ENCODE measurements at places on chromosomes 5 and 9. TPM values are rescaled to one million over a fixed set of nuclear protein-coding genes. Genes with fewer than 3 reads are reported as not detected.

The SLC34A3 gene
- polyA plus RNA-seq = 1.8 TPM

The SPINK4 gene
- 0.52 TPM for polyA plus RNA-seq

The STOML2 gene
- polyA plus RNA-seq = 66.7 TPM

The LYRM7 gene
- 10.6 TPM for polyA plus RNA-seq

The NREP gene
- polyA plus RNA-seq = 295 TPM

The ALDH1A1 gene
- polyA plus RNA-seq = 30.8 TPM

The MOB3B gene
- 1.5 TPM for polyA plus RNA-seq

The ANKH gene
- polyA plus RNA-seq = 23.1 TPM

The ENHO gene
- 4.3 TPM for polyA plus RNA-seq

The CDH9 gene
- polyA plus RNA-seq = not detected

The AGXT2 gene
- not detected for polyA plus RNA-seq

The PFN3 gene
- not detected for polyA plus RNA-seq

The SEPTIN8 gene
- polyA plus RNA-seq = 37.4 TPM

The CTSV gene
- polyA plus RNA-seq = 0.39 TPM

The IFNA13 gene
- not detected for polyA plus RNA-seq

The PCDHB4 gene
- polyA plus RNA-seq = 3.1 TPM

The TCF7 gene
- 2.3 TPM for polyA plus RNA-seq

The HAPLN1 gene
- 0.41 TPM for polyA plus RNA-seq

The RHOBTB3 gene
- 96.9 TPM for polyA plus RNA-seq

The IFNA21 gene
- polyA plus RNA-seq = not detected

The ADCY2 gene
- polyA plus RNA-seq = 54.1 TPM

The COQ4 gene
- 34.8 TPM for polyA plus RNA-seq

The MACROH2A1 gene
- polyA plus RNA-seq = 99.7 TPM

The ARHGEF39 gene
- 5.6 TPM for polyA plus RNA-seq

The CDK9 gene
- 58.7 TPM for polyA plus RNA-seq

The RAD17 gene
- polyA plus RNA-seq = 22.9 TPM

The CNTRL gene
- polyA plus RNA-seq = 16.4 TPM

The ACOT12 gene
- not detected for polyA plus RNA-seq

The MED22 gene
- 29.2 TPM for polyA plus RNA-seq

The CER1 gene
- polyA plus RNA-seq = not detected

The TRMO gene
- polyA plus RNA-seq = 11.7 TPM

The FBP1 gene
- polyA plus RNA-seq = 0.45 TPM

The DUSP1 gene
- 70.4 TPM for polyA plus RNA-seq

The C9orf153 gene
- polyA plus RNA-seq = 0.22 TPM

The SHROOM1 gene
- polyA plus RNA-seq = 2.8 TPM

The RGS7BP gene
- 15.2 TPM for polyA plus RNA-seq

The HACD4 gene
- 1.4 TPM for polyA plus RNA-seq

The IFNB1 gene
- not detected for polyA plus RNA-seq

The PCDHGB7 gene
- polyA plus RNA-seq = 9.9 TPM

The TMC1 gene
- polyA plus RNA-seq = 1.1 TPM

The KCNT1 gene
- polyA plus RNA-seq = 16.8 TPM

The PCDHB10 gene
- 5.3 TPM for polyA plus RNA-seq

All from hindlimb muscle (tissue), 1 donor.